ENCODE measurements at places on chromosomes 5 and 9.

DNA sequence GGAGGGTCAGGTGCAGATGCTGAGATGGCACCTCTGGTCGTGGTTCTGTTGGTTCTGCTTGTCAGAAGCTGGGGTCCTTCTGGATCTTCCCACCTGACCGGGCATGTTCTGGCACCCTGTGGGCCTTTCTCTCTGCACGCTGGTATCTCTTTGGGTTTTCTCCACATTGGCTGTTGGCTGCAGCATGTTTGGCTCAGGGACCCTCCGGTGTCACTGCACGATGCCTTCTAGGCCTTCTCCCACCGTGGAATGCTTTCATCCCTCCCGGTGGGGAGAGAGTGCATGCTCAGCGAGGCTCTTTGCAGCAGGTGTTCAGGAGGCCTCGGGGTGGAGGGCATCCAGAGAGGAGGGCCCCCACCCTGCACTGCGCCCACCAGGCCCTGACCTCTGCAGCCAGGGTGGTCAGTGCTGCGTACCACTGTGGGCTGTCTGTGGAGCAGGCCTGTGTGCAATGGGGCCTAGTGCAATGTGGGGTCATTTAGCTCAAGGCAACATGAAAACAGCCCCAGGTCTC, 119.4 kb downstream of the WNK2 start:
- no peak overlapping the region for H3K4me3 ChIP-seq
- H3K27ac ChIP-seq = no peak overlapping the region
- H3K27me3 ChIP-seq = no peaks in the 10 kb centered on the region
- no peaks in the 10 kb centered on the region for H3K36me3 ChIP-seq

- no peak for DNase-seq
- no peak overlapping the region for H3K4me3 ChIP-seq
- no peak overlapping the region for H3K27ac ChIP-seq
Measured at GRCh38 chr9:87803623-87804345, 77.9 kb downstream of the CTSL start.

- H3K36me3 ChIP-seq = no peaks in the 10 kb centered on the region
- no peak overlapping the region for H3K4me3 ChIP-seq
- no peaks in the 10 kb centered on the region for H3K4me1 ChIP-seq
- no peak overlapping the region for H3K27ac ChIP-seq
- no peak for DNase-seq
Measured at GRCh38 chr5:111172504-111172903, 51.7 kb upstream of the CAMK4 start.

DNA sequence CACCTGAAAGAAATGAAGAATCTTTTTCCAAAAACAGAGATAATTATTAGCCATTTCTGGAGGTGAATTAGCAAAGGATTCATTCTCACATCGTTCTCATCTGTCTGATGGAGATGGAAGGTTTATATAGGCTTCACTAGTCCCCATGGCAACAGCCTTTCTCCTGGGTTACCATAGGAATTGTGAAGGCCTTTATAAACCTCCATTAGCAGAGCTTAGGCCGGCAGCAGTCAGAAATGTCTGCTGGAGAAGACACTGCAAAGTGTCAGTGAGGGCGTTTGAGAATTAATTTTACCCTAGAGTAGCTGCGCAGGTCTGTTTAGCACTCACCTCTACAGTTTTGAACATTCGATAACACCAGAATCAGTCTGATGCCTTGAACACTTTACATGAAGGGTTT, 290.4 kb upstream of the NR4A3 start:
- H3K27ac ChIP-seq = no peak overlapping the region
- no peaks in the 10 kb centered on the region for H3K4me1 ChIP-seq
- H3K36me3 ChIP-seq = no peaks in the 10 kb centered on the region
- no peaks in the 10 kb centered on the region for H3K27me3 ChIP-seq
- no peak overlapping the region for H3K4me3 ChIP-seq

- H3K36me3 ChIP-seq = no peaks in the 10 kb centered on the region
- peak overlapping the region; percentile 89 for H3K4me3 ChIP-seq
- no peak for DNase-seq
- H3K4me1 ChIP-seq = peaks cover 11% of the 10 kb centered on the region
Measured at GRCh38 chr5:66144834-66145390, 812 bp downstream of the SREK1 start.

DNA sequence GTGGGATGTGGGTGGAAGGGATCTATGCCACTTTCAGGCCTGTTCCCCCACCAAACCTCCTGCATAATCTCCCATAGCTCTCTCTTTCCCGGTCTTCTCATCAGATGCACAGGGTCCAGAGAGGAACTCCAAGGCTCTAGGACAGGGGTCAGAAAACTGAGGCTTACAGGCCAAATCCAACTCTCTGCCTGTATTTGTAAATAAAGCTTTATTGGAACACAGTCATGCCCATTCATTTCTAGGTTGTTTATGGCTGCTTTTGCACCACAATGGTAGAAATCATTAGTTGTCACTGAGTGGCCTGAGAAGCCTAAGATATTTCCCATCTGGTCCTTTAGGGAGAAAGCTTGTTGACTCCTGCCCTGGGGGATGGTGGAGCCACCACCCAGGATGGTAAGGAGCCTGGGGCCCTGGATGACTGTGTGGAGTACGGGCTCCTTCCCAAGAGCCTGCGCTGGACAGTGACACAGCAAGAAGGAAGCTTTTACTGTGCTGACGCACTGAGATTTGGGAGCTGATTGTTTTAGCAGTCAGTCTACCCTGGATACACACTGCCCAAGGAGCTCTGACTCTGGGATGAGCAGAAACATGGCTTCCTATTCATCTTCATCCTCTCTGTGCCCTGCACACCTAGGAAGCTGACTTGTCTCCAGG, 64.0 kb upstream of the RAPGEF1 start:
- no peaks in the 10 kb centered on the region for H3K36me3 ChIP-seq
- H3K4me1 ChIP-seq = no peaks in the 10 kb centered on the region
- no peaks in the 10 kb centered on the region for H3K27me3 ChIP-seq

GRCh38 chr5:39024005-39024404, 50.2 kb downstream of the RICTOR start:
- no peak for DNase-seq
- H3K36me3 ChIP-seq = peaks cover 3% of the 10 kb centered on the region
- no peak overlapping the region for H3K4me3 ChIP-seq
- no peak overlapping the region for H3K27ac ChIP-seq
- no peaks in the 10 kb centered on the region for H3K27me3 ChIP-seq
- no peaks in the 10 kb centered on the region for H3K4me1 ChIP-seq

DNA sequence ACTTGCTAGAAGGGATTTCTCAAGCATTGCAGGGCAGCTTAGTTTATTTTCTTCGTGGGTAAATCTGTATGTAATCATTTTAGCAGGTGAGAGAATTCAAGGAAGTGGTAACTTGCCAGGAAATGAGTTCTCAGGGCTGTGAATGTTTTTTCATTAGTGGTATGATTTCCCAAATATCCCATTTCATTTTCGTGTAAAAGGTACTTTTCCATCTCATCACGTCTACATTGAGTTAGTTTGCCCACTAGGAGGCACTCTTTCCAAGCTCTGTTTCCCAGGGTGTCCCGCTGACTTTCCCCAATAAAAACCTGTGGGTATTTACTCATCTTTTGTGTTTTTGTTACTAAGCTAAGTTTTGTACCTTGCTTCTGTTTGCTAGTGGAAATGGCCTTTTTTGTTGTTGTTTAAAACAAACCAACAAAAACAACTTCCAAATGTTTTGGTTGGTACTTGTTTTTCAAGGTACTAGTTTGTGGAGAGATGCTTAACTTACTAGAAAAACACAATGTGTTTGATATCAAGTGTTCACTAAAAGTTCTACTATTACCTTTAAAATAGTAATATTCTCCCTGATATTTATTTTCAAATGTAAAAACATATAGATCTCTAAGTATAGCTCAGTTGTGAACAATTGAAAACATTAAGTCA, 373.6 kb downstream of the ADGRV1 start:
- peak; percentile 69 for DNase-seq
- no peaks in the 10 kb centered on the region for H3K36me3 ChIP-seq
- peaks cover 3% of the 10 kb centered on the region for H3K4me1 ChIP-seq
- H3K27ac ChIP-seq = no peak overlapping the region
- H3K4me3 ChIP-seq = no peak overlapping the region

DNA sequence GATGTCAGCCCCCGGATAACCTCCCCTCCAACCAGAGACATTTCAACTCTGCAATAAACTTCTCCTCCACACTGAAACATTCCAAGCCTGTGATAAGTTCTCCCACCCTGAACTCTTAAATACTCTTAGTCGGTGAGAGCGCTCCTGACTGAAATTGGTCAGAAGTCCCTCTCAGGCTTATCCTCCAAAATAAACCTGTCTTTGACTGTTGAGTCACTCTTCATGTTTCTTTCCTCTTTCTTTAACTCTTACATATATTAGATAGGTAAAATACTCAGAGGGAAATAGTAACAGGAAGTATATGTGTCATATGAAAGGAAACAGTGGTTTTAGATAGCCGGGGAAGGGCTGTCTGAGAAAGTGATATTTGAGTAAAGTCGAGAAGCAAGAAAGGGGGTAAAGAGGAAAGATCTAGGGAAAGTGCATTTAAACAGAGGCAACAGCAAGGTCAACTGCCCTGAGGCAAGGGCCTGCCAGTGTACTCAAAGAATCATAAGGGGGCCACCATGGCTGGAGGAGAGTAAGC, 11.0 kb upstream of the FAM81B start:
- no peak overlapping the region for H3K4me3 ChIP-seq
- no peak for DNase-seq
- no peak overlapping the region for H3K27ac ChIP-seq
- H3K4me1 ChIP-seq = no peaks in the 10 kb centered on the region
- no peaks in the 10 kb centered on the region for H3K36me3 ChIP-seq

GRCh38 chr5:177595991-177596774, 3.7 kb upstream of the B4GALT7 start:
- no peak for DNase-seq
- no peak overlapping the region for H3K4me3 ChIP-seq
- H3K27me3 ChIP-seq = no peaks in the 10 kb centered on the region
- H3K4me1 ChIP-seq = peaks cover 24% of the 10 kb centered on the region

GRCh38 chr5:127370631-127371030, 80.0 kb downstream of the MEGF10 start:
- no peak overlapping the region for H3K27ac ChIP-seq
- H3K4me3 ChIP-seq = no peak overlapping the region
- H3K27me3 ChIP-seq = no peaks in the 10 kb centered on the region
- no peak for DNase-seq
- no peaks in the 10 kb centered on the region for H3K4me1 ChIP-seq

DNA sequence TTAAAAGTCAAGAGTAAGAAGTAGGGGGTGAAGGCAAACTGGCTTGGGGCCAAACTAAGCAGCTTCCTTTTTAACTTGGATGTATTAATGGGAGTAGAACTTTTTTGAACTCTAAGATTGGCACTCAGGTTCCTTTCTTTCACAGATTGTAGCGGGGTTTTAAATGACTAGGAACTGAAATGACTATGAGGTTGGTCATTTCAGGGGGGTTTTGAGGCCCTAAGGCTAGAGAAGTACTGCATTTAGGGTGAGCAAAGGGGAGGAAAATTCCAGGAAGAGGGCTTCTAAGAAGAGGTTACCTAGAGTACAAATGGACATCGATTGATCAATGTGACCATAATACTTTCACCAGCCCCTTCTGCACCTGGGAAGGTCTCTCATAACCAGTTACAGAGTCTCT, 381.8 kb downstream of the MLLT3 start:
- H3K36me3 ChIP-seq = no peaks in the 10 kb centered on the region
- H3K27ac ChIP-seq = no peak overlapping the region
- H3K27me3 ChIP-seq = no peaks in the 10 kb centered on the region
- no peak for DNase-seq
- H3K4me1 ChIP-seq = no peaks in the 10 kb centered on the region
- no peak overlapping the region for H3K4me3 ChIP-seq

DNA sequence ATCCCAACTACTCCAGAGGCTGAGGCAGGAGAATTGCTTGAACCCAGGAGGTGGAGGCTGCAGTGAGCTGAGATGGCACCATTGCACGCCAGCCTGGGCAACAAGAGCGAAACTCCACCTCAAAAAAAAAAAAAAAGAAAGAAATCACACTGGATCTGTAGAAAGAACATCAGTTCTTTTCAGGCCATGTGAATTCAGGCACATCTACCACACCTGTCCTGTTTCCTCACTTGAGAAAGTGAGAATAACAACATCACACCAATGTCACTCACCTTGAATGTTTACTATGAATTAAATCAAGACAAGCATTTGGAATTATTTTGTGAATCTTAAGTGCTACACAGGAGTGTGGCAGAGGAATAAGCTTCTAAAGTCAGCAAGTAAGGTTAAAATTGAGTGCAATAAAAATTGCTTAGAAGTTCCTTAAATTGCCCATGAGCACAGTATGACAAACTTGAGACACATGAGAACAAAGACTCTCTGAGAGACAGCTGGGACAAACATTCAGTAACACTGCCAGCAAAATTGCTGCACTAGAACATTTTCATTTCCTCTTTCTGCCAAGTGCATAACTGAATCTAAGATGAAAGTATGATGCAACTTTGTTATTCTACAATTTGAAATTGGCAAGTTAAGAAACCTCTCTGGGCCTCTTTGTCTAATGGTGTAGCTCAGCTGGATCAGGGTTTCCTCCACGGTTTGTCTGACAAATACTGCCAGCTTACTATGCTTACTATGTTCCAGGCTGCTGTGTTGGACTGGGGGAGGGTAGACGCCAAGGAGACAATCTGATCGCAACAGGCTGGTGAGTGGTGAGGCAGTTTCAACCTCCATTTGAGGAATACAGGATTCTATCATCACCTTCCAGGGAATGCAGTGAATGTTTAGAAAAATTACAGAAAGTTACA, 1.9 kb upstream of the RIC1 start:
- no peaks in the 10 kb centered on the region for H3K27me3 ChIP-seq
- no peak for DNase-seq
- no peak overlapping the region for H3K4me3 ChIP-seq
- peak overlapping the region; percentile 99 for H3K27ac ChIP-seq
- no peaks in the 10 kb centered on the region for H3K36me3 ChIP-seq
